ENCODE measurements at places on chromosomes 7 and 10.

DNA sequence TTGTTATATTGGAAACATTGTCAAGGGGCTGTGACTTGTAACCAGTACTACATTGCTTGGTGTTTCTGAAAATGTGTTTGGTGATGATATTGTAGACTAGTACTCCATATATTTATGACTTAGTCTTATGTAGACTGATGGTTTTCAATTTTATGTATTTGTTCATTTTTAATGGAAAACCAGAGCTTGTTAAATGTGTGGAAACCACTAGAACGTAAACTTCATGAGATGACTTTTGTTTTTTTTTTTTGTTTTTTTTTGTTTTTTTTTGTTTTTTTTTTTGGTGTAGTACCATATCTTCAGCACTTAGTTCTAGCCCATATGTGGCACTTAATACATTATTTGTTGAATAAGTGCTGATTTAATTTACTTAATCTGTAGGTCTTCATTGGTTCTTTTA, 518.6 kb downstream of the AUTS2 start:
- no peak for DNase-seq

GRCh38 chr7:5217396-5217795, 27.4 kb downstream of the WIPI2 start:
- no peak for DNase-seq

DNA sequence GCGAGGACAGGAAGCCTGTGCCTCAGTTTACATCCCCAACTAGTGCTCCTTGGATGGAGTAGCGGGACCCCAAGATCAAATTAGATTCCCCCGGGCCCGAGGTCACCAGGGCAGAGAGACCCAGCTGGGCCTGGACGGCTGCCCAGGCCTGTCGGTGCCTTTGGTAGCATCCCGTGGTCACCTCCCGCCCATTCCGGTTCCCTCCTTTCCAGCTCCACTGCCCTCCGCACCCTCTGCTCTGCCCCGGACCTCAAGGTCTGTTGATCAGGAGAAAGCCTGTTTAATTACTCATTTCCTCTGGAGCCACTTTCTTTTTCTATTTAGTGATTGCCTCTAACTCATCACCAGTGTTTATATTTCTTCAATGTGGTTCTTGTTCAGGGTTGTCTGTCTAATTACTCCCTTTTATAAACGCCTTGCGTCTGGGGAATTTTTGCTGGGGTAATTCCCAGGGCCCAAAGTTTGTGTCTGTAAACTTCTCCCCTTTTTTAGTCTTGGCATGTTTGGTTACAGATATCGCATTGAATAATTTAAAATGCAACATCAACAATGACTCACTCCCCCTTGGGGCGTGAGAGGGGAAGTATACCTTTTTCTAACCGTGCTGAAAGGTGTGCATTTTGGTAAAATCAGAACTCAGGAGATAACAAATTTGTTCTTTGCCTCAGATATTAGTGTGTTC, 1.9 kb downstream of the FOXK1 start:
- DNase-seq = peak; percentile 72

- DNase-seq = no peak
Observed at GRCh38 chr10:1802413-1802812, 65.1 kb upstream of the ADARB2 start.

GRCh38 chr10:128914681-128915080, 552.4 kb upstream of the MGMT start:
- no peak for DNase-seq

Measured in B cell (primary cell).